ENCODE measurements at places on chromosomes 3 and 15.

- DNase-seq, result no peak
Measured at GRCh38 chr3:27657404-27657803, 64.7 kb downstream of the EOMES start.

DNA sequence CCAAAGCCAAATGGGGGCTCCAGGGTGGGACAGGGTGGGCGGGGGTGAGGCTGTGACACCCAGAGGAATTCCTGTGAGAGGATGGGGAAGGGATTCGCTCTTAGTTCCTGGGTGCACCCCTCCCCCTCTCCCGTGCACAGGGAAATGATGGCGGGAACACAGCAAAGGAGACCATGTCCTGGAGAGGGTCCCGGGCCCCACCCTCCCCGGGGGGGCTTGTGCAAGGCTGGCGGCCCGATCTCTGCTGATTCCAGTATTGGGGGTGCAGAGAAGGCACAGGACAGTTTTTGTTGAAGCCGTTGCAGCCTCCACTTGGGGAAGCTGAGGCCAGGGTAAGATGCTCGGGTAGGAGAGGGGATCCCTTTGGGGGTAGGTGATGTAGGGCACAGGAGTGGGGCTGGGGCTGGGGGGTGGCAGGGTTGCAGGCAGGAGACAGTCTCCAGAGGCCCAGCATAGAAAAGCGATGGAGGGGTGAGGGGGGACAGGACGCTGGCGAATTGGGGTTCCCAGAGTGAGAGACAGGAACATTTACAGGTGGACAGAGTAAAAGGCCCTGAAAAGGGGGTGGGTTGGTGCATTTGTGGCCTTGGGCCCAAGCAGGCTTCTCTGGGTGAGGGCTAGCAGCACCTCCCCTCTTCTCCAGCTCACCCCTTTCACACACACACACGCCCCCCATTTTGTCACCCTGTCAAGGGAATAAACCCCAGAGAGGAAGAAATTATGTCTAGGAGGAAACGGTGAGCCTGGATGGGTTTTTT lies 38.5 kb downstream of the HMCES start:
- no peak for DNase-seq

GRCh38 chr15:45314960-45315359 lies 62.9 kb downstream of the SLC28A2 start:
- DNase-seq, result no peak

GRCh38 chr3:37456270-37456708 lies 281.9 kb upstream of the LRRFIP2 start:
- DNase-seq, result no peak

- no peak for DNase-seq
Measured at GRCh38 chr3:58874248-58874741, 175.5 kb downstream of the CFAP20DC start.

DNA sequence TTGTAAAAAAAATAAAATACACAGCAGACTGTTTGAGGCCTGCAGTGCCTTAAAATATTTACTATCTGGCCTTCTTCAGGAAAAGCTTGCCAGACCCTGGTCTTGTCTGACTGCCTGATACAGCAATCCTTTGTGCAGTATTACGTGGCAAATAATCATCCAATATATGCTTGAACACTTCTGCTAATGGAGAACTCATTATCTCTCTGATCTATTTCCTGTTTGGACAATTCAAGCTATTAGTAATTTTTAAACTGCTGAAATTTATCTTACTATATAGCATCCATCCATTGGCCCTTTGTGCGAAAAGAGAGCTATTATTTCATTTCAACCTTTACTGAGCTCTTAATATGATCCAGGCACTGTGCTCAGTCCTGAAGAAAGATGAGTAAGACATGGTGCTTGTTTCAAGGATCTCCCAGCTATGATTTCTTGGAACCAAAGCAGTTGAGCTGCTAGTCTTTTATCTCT lies 15.9 kb downstream of the ATG7 start:
- no peak for DNase-seq

DNA sequence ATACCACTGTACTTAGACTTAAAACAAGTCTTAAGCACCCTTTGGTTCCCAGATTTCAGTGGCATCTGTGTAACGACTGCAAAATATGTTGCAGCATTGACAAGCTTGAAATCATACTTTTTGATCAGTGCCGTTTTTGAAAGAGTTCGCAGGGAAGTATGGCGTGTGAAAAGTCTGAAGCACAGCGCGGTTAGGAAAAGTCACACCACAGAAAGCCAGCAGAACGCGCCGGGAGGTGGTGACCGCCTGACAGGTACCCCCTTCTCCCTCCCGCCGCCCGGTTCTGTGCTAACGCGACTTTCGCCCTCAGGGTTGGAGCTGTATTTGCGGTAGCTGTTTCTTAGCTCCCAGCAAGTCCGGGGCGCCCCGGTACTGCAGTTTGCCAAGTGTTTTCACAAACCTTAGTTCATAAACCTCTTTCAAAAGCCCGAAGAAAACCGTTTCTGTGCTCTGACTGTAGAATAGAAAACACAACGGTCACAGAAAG lies 481 bp upstream of the CRYBG3 start:
- peak; percentile 47 for DNase-seq

GRCh38 chr3:100802126-100802525 lies 92.8 kb downstream of the TFG start:
- DNase-seq, result no peak

- DNase-seq, result peak; percentile 87
Measured at GRCh38 chr3:185942907-185943759, 5.3 kb upstream of the TRA2B start.

DNA sequence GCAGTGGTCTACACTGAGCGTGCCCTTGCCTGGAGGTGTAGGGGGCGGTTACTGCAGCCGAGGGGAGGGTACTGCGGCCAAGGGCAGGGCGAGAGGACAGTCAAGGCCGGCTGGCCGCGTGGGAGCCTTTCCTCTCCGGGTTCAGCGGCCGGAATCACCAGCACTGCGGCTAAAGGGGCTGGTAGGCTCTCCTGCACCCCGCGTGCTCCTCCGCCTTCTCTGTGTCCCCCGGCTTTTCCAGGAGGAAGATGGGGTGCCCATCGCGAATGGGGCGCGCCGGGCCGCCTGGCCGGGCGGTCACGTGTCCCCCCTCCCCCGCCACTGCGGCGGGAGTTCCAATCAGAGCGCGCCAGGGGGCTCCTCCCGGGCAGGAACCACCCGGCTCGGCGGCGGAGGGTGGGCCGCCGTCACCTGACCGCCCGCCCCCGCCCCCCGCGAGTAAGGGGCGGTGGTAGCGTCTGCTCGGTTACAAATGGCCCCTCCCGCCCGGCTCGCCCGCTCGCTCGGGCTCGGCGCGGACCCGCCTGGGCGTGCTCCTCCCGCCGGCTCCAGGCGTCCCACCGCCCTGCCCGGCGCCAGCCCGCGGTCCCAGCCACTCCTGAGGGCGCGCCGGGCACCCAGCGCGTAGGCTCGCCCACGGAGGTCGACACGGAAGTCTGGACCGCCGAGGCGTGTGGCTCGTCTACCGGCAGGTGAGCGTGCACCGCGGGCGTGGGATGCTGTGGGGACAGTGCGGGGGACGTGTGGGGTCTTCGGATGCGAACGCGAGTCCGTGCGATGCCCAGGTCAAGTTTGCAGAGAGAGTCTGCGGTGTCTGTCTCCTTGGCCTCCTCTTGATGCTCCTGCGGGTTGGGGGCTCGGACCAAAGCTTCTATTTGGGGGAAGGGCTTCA lies 242.6 kb upstream of the TOPAZ1 start:
- no peak for DNase-seq

DNA sequence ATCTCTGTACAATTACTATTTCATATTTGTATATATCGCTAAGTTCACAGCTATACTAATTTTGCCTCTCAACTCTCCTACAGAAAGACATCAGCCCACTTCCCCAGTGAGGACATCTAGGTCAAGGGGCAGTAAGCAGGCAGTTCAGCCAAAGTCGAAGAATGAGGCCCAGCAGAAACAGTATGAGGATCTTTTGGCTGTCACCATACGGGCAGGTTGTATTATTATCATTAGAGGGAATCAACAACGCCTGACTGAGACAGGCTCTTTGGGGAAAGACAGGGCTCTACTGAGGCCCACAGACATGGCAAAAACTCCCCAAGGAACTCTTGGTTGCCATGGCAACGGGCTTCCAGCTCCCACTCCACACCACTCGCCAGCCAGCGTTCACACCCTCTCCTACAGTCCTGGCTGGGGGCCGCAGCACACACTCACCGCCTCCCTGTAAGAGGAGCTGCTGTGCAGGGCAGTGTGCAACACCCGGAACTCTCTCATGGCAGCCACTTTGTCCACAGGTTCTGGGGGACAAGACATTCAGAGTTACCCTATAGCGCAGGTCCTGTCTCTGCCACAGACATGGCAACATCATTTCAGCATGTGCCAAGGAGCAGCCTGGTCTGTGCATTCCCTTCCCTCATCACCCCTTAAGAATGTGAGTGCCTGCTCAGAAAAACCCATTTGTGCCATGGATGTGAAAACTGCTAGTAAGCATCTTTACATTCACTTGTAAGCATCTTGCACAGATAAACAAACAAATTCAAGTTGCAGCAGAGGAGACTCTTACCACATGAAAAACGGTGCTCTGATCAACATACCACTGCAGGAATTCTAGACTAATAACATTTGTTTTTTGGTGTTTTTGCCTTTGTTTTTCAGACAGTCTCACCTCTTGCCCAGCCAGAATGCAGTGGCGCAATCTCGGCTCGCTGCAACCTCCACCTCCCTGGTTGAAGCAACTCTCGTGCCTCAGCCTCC lies 8.8 kb downstream of the UBL7 start:
- DNase-seq, result no peak

DNA sequence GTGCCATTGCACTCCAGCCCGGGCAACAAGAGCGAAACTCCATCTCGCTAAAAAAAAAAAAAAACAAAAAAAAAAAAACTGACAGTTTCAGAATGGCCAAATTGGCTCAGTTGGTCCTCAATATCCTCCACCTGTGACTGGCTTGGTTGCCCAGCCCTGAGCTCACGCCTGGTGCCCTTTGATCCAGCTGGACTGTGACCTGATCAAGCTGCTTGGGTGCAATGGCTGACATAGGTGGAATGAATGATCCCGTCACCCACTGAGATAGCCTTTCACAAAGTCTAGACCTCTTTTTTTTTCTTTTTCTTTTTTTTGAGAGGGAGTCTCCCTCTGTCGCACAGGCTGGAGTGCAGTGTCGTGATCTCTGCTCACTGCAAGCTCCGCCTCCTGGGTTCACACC lies 254.6 kb downstream of the FOXP1 start:
- DNase-seq, result no peak

DNA sequence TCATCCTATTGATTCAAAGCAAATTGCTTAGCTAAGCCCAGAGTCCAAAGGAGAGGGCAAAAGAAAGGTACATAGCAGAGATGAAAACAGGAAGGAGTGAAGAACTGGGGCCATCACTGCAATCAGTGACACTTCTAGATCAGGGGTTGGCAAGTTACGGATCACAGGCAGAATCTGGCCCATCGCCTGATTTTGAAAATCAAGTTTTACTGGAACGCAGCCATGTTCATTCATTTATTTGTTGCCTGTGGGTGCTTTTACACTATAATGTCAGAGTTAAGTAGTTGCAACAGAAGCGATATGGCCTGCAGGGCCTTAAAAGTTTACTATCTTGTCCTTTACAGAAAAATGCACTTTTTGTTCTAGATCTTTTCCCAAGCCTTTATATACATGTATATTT lies 271.7 kb upstream of the TOPAZ1 start:
- no peak for DNase-seq

- no peak for DNase-seq
Measured at GRCh38 chr15:88376574-88377174, 90.5 kb downstream of the MRPL46 start.

DNA sequence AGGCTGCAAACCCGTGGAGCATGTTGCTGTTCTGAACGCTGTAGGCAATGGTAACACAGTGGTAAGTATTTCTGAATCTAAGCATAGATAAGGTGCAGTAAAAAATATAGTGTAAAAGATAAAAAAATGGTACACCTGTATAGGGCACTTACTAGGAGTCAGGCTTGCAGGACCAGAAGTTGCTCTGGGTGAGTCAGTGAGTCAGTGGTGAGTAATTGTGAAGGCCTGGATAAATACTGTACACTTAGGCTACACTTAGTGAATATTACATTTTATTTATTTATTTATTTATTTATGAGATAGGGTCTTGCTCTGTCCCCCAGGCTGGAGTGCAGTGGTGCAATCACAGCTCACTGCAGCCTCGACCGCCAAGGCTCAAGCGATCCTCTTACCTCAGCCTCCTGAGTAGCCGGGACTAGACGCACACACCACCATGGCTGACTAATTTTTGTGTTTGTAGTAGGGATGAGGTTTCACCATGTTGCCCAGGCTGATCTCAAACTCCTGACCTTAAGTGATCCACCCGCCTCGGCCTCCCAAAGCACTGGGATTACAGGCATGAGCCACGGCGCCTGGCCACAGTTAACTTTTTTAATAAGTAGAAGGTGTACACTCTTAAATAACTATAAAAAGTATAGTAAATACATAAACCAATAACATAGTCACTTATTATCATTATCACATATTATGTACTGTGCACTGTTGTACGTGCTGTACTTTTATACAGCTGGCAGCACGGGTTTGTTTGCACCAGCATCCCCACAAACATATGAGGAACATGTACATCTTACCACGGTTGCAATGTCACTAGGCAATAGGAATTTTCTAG lies 155.1 kb downstream of the IGF1R start:
- DNase-seq, result no peak

- DNase-seq, result no peak
Measured at GRCh38 chr3:139105154-139105702, 60.5 kb upstream of the PRR23C start.

GRCh38 chr3:105233010-105233409 lies 133.7 kb upstream of the ALCAM start:
- DNase-seq, result no peak

DNA sequence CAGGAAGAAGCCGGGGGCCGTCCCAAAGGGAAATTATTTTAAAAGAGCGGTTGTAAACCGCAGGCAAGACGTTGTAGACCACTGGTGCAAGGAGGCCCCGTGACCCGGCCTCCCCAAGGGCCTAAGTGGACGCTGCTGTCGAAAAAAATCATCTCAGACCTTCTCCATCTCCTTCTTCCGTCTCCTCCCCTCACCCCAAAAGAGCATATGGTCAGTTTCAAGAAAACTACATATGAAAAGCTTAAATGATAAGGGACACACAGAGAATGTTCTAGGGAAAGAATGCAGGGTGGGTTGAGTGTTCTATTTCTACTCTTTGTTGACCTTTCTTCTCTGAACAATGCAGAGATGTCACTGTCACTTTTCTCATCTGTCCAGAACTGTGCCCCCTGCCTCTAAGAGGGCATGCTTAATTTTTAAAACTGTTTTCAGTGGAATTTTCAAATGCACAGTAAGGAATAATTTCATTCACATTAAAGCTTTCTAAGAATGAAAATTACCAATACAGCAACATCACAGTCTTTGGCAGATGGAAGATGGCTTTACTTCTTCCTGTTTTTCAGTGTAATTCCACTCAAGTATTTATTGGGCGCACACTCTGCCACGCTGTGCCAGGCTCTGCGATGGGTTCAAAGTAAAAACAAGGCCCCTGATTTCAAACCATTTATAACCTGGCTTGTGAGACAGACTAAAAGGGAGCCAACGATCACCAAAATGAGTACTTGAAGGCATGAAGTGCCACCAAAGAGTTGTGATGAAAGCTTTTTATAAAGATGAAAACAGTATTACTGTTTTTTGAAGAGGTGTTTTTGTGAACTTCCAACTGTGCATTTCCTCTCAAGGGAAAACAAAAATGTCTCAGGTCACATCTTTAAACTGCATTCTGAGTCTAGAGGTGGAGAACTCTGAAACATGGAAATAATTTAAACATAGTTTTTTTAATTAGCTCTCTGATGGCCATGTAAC lies 891 bp upstream of the TOP2B start:
- DNase-seq, result no peak

GRCh38 chr15:82044373-82045178 lies 1.2 kb downstream of the MEX3B start:
- peak; percentile 25 for DNase-seq

- DNase-seq, result no peak
Measured at GRCh38 chr3:150362515-150363302, 45.4 kb upstream of the TSC22D2 start.

- no peak for DNase-seq
Measured at GRCh38 chr15:89165677-89166076, 55.7 kb downstream of the RLBP1 start.
